Melanocyte of skin (primary cell): ENCODE measurements at places on chromosomes 6 and 20. TPM values are rescaled to one million over a fixed set of nuclear protein-coding genes. Genes with fewer than 3 reads are reported as not detected.

BEND6 gene
- total RNA-seq, result 0.67 and 2.3 TPM in 2 replicates

TRIM15 gene
- total RNA-seq, result not detected in 2 replicates

BPI gene
- total RNA-seq, result not detected in 2 replicates

TBC1D32 gene
- total RNA-seq, result 10.0 and 19.3 TPM in 2 replicates

OR12D3 gene
- not detected in 2 replicates for total RNA-seq

METTL24 gene
- not detected in 2 replicates for total RNA-seq

CGA gene
- not detected in 2 replicates for total RNA-seq

SLC22A16 gene
- 0.15 and 0.33 TPM in 2 replicates for total RNA-seq

KIF6 gene
- 7.9 and 11.6 TPM in 2 replicates for total RNA-seq

XKR7 gene
- not detected in 2 replicates for total RNA-seq

SNX3 gene
- 148 and 206 TPM in 2 replicates for total RNA-seq

AIG1 gene
- total RNA-seq, result 21.3 and 33.8 TPM in 2 replicates

FOXS1 gene
- not detected in 2 replicates for total RNA-seq

LPIN3 gene
- total RNA-seq, result 11.4 and 13.4 TPM in 2 replicates

SLC22A1 gene
- 0.33 and 0.93 TPM in 2 replicates for total RNA-seq

MUC21 gene
- total RNA-seq, result not detected in 2 replicates

VARS1 gene
- 58.5 and 74.1 TPM in 2 replicates for total RNA-seq

ARFGEF3 gene
- 1.1 and 1.4 TPM in 2 replicates for total RNA-seq

EYA2 gene
- total RNA-seq, result 0.15 TPM in 1 of 2 replicates, not detected in the other

KCNQ5 gene
- 7.2 and 16.0 TPM in 2 replicates for total RNA-seq

TRIM31 gene
- total RNA-seq, result not detected in 2 replicates

TEAD3 gene
- 2.3 and 5.0 TPM in 2 replicates for total RNA-seq

TREML2 gene
- not detected in 2 replicates for total RNA-seq

WFDC10B gene
- total RNA-seq, result not detected in 2 replicates

DEFB132 gene
- not detected in 2 replicates for total RNA-seq

ARMH2 gene
- total RNA-seq, result not detected in 2 replicates
